ENCODE measurements at places on chromosomes 11 and 22. TPM values are rescaled to one million over a fixed set of nuclear protein-coding genes. Genes with fewer than 3 reads are reported as not detected.

Gene SPDYC
- total RNA-seq: not detected

Gene PGA4
- not detected for total RNA-seq

Gene KCNJ1
- total RNA-seq: not detected

Gene RPUSD4
- total RNA-seq: 33.6 TPM

Gene FGF19
- not detected for total RNA-seq

Gene EXT2
- total RNA-seq: 95.9 TPM

Gene ISX
- not detected for total RNA-seq

Gene MS4A6A
- total RNA-seq: not detected

Gene ROM1
- 0.31 TPM for total RNA-seq

Gene TIGD3
- 0.15 TPM for total RNA-seq

Gene GSC2
- not detected for total RNA-seq

Gene TTLL12
- 47.5 TPM for total RNA-seq

Gene CD59
- 526 TPM for total RNA-seq

Gene HBG1
- not detected for total RNA-seq

Gene GLYAT
- total RNA-seq: not detected

Gene C2CD2L
- 9.5 TPM for total RNA-seq

Gene C22orf42
- total RNA-seq: not detected

Gene AQP11
- total RNA-seq: 4.3 TPM

Gene WBP2NL
- 0.73 TPM for total RNA-seq

Gene SLC22A25
- not detected for total RNA-seq

Data from melanocyte of skin (primary cell).